GM12878 (cell line): ENCODE measurements at places on chromosomes 1 and 21. TPM values are rescaled to one million over a fixed set of nuclear protein-coding genes. Genes with fewer than 3 reads are reported as not detected.

- no peak for DNase-seq
These were observed 39.7 kb upstream of the PADI2 start for GRCh38 chr1:17158961-17159360.

DNA sequence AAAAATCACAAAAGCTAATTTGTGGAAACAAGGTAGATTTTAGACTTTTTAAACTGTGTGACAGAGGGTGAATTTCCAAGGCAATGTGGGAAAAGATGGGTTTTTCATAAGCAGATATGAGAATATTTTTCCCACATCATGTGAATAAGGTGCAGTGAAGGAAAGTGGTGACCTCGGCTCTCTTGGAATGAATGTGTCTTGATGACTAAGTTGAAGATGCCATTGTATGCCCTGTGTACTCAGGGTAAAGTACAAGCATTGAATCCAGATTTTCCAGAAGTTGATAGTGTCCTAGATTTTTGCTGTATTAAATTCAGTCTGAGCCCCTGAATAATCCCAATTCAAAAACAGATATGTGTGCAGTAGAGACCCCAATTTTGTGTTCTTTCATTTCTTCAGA, 442.6 kb upstream of the ADGRL2 start:
- DNase-seq, result no peak

GRCh38 chr1:152884085-152884484, 6.0 kb downstream of the SMCP start:
- no peak for DNase-seq

DNA sequence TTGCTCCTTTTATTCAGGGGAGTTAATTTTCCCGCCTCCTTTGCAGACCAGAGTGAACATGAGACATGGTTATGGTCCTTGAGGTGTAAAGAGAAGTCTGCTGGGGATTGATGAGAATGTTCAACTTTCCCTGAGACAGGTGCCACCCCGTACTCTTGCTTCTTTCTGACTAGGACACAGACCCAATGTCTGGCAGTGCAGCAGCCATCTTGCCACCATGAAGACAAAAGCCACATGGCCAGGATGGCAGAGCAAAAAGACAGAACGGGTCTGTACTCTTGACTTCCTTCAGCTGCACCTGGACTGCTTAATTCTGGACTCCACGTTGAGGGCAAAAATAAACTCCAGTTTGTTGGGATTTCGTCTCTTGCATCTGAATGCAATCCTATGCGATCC, 54.1 kb downstream of the KLHDC7A start:
- no peak for DNase-seq

GRCh38 chr1:15353839-15354579, 55.7 kb upstream of the EFHD2 start:
- no peak for DNase-seq

DNA sequence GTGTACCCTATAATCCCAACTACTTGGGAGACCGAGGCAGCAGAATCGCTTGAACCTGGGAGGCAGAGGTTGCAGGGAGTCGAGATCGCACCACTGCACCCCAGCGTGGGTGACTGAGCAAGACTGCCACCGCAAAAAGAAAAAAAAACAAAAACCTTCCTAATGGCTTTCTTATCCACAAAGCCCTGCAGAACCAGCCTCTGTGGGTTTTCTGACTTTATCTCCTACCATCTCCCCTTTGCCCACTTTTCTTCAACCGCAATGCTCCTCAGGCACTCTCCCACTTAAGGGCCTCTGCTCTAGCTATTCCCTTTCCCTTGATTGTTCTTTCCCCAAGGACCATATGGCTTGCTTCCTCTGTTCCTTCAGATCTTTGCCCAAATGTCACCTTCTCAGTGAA, 67.9 kb upstream of the PUM1 start:
- no peak for DNase-seq

DNA sequence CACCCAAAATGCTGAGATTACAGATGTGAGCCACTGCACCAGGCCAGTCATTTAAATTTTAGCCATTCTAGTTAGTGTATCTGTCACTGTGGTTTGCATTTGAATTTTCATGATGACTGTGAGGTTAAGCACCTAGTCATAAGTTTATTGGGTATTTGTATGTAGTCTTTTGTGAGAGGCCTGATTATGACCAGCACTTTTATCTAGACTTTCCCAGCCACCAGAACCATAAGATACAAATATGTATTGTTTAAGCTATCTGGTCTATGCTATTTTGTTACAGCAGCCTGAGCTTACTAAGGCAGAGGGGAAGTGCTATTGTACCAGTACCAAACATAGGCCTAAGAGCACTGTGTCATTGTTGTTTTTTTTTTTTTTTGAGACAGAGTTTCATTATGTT, 19.9 kb upstream of the DNAJC6 start:
- no peak for DNase-seq

- no peak for DNase-seq
These were observed 514.7 kb downstream of the PLPP3 start for GRCh38 chr1:56064705-56065104.

GRCh38 chr1:41357451-41358101, 3.7 kb upstream of the FOXO6 start:
- no peak for DNase-seq

DNA sequence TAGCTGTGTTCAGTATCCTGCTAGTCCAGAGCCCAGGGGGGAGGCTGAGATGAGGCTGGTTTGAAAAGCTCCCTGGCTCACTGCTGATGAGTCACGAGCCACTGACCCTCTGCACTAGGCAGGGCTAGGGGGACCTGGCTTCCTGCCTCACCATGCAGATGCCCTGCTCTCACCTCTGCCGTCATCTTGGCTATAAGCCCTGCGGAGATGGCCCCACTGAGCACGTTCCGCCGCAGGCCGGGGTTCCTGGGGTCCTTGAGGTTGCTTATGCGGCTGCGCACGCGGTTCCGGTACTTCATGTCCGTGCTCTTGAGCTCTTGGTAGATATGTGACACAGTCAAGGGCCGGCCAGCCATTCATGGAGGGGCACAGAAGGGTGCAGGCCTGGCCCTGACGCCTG, 24.1 kb upstream of the ZNF436 start:
- no peak for DNase-seq

DNA sequence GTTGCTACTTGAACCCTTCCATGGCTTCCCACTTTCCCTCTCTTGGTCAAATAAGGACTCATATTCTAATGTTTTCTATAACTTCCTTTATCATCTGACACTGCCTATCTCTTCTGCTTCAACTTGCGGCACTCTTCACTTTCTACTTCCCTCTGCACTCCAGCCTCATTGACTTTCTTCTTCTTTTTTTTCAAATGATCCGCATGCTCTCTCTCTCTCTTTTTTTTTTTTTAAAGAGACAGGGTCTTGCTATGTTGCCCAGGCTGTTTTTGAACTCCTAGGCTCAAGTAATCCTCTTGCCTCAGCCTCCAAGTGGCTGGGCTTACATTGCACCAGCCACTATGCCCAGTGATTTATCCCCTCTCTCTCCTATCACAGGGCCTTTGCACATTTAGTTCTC, 7.3 kb upstream of the IL10 start:
- no peak for DNase-seq

GRCh38 chr1:61338899-61339298, 256.5 kb downstream of the NFIA start:
- no peak for DNase-seq

- no peak for DNase-seq
These were observed 3.3 kb downstream of the NCSTN start for GRCh38 chr1:160346463-160346862.

- no peak for DNase-seq
These were observed 60.8 kb downstream of the NDUFS5 start for GRCh38 chr1:39086865-39087409.

DNA sequence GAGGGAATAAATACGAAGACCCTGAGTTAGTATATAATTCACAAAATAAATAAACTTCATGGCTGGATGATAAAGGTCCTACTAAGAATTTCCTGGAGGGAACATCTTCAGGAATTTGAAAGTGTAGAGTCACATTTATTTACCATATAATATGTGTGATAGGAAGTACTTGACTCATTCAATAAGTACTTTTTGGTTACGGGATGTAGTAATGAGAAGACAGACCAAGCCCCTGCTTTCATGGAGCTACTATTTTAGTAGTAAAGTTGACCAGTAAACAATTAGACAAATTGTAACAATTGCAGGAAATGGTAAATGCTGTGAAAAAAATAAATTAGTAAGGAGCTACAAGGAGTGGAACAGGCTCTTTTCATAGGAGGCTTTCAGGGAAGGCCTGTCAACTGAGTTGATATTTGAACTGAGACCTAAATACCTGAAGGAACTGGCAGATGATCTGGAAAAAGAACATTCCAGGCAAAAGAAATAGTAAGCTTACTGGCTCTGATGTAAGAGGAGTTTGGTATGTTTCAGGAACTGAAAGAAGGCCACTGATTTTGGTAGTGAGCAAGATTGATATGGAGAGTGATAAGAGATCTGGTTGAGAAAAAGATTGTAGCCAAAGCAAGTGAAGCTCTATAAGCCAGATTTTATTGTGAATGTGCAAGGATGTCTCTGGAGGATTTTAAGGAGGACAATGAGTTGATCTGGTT, 36.2 kb downstream of the CAMSAP2 start:
- DNase-seq, result no peak

GRCh38 chr1:224292419-224292818, 37.6 kb downstream of the NVL start:
- no peak for DNase-seq

GRCh38 chr1:31407029-31407626, 5.9 kb upstream of the SERINC2 start:
- no peak for DNase-seq

DNA sequence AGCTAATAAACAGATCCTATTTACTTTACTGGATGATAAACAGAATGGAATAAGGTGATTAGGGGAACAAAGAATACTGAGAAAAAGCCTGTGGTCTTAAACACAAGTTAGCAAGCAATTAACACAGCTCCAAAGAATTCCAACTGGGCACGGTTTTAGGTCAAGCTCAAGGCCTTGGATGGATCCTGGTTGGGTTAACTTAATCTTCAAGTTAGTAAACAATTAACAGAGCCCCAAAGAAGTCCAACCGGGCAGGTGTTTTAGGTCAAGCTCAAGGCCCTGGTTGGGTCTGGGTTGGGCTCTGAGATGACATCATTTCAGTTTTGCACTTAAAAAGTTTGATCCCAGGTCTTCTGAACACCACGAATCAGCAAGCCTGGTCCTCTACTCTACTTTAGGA, 1086.3 kb upstream of the TMPRSS15 start:
- DNase-seq, result no peak

DNA sequence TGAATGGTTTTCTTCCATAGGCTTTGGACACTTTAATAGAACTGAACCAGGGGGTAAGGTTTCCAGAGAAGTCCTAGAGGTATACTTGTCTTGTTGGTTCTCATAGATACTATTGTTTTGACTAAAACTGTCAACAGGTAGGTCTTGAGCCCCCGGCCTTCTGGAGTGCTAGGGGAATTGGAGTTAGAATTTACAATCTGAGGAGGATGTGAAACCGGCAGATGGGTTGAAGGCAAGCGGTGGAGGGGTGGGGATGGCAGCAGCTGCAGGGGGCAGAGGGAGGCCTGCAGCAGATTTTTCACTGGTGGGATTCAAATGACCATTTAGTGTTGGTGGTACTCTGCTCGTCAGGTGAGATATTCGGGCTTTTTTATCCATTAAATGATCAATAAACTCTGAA, 4.3 kb upstream of the CD1D start:
- no peak for DNase-seq

DNA sequence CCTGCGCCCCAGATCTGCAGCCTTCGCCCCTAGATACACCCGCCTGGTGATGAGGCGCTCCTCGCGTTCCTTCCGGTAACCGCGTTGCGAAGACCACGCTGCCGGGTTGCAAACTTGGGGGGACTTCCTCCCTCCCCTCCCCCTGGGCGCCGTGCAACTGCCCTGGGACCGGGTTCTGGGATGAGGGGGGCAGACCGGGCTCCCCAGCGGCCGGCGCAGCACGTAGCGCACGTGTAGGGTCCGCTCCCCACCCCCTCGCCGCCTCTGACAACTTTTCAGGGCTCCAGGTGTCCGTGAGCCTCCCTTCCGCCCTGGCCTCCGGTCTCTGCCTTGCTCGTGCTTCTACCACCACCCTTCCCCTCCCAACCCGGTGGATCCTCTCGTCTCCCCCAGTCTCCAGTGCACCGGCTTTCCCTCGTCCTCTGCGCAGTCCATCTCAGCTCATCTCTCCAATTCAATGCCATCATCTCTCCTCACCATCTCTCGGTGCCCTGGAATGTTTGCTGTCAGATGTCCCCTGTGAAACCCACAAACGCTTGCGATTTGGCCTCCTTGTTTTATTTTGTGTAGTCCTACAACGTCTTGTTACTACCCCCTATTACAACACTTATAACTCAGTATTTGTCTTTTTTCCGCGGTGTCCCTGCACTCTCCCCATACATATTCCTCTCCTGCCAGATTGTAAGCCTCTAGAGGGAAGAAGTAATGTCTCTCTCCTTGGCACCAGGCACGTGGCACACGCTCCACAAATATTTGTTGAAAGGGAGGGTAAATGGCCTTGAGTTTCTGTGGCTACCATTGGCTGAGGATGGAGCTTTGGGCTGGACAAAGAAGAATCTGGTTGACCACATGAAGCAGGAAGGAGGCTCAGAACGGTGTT, 782 bp downstream of the PCAT6 start:
- DNase-seq, result no peak

GRCh38 chr1:84442256-84442655, 36.8 kb upstream of the RPF1 start:
- peak; percentile 73 for DNase-seq

DNA sequence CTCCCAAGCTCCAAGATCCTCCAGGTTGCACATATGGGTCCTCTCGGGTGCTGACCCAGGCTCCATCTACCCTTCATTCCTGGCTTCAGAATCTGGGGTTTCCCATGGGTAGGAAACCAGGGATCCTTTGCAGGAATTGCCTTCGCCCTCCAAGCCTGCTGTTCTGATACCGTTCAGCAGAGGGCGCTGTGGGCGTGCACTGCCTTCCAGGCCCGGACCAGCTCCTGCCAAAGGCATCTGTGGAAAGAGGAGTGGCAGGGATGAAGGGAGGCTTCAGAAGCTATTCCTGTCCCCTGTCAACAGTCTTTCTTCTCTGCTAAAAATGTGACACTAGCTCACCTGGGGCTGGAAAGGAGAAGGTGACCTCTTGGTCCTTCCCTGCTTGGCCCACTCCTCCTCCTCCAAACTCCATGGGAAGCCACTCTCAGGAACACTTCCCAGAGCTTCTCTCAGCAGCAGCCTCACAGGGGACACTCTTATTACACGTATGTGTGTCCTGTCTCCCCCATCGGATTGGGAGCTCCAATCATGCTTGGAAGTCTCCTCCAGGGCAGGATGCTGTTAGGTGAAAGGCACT, 71.2 kb downstream of the VWA5B1 start:
- no peak for DNase-seq

GRCh38 chr1:197304638-197305200, 36.7 kb downstream of the CRB1 start:
- DNase-seq, result no peak

Gene TMEM53
- 13.2 and 13.8 TPM in 2 replicates for total RNA-seq

Gene RHBDL2
- not detected in 2 replicates for total RNA-seq

Gene PTPN7
- 99.8 and 102 TPM in 2 replicates for total RNA-seq

Gene RGS7
- total RNA-seq, result not detected in 2 replicates

Gene GNAT2
- 0.85 and 0.92 TPM in 2 replicates for total RNA-seq

Gene AVPR1B
- not detected in 2 replicates for total RNA-seq

Gene AP4B1
- 23.8 and 30.7 TPM in 2 replicates for total RNA-seq

Gene CENPF
- 73.1 and 85.0 TPM in 2 replicates for total RNA-seq

Gene C1orf146
- not detected in 2 replicates for total RNA-seq

Gene NCSTN
- total RNA-seq, result 62.5 and 68.3 TPM in 2 replicates

Gene CFHR1
- not detected in 2 replicates for total RNA-seq

Gene FMO1
- not detected in 2 replicates for total RNA-seq
